Activated T-cell treated with anti-CD3 and anti-CD28 coated beads for 24 hours (primary cell): ENCODE measurements at places on chromosomes 13 and 19.

DNA sequence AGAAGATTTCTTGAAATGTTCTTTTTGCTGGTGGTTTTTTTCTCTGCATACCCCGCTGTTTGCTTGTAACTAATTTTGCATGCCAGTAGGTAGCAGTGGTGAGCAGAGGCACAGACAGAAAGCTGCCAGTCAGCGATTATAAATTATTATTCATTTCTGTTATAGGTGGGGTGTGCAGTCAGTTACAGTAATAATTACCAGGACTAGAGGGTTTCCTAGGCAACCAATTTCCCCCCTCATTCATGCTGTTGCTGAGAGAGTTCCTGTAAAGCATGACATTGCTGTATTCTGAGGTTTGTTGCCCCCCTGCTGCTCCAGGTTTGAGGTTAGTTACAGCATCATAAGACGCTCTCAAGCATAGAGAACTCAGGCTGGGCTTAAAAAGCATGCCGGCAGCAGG lies 104.5 kb downstream of the URI1 start:
- DNase-seq, result no peak

- DNase-seq, result no peak
These were observed 537.3 kb downstream of the SUCLA2 start for GRCh38 chr13:47463726-47464125.

- DNase-seq, result peak; percentile 44
These were observed at the start of gene FFAR1 for GRCh38 chr19:35347171-35347929. Gene FFAR1 (plus strand): TSS chr19:35347902. CDS start chr19:35351552, 3,650 bp downstream.

- no peak for DNase-seq
These were observed 9.4 kb downstream of the NRTN start for GRCh38 chr19:5814123-5814851.

DNA sequence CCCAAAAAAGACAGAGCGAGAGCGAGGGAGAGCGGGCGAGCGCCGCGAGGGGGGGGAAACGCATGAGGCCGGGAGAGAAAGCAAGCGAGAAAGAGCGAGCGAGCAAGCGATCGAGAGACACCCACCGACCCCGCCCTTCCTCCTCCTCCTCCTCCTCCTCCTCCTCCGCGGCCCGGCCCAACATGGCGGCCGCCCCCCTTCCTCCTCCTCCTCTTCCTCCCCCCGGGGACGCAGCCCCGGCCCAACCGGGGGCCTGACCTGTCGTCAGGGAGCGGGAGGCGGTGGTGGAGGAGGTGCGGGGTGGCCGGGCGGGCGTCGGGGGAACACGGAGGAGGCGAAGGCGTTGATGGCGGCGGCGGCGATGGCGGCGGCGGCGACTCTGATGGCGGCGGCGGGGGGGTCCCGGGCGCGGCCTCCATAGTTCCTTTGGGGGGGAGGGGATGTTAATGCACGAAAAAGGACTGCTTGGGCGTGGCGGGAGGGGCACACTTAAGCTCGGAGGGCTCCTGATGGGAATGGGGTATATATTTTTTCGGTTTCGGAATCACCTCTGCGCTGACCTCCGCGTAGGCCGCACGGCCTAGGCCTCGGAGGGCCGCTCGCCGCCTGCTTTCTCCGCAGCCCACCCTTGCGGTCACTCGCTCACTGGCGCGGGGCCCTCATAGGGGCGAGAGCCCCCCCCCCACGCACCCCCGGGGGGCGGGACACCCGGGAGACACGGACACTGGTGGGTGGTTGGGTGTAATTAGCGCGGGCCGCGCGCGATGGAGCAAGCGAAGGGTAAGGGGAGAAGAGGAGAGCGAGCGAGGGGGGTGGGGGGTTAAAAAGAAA lies 1.2 kb downstream of the ZC3H4 start:
- DNase-seq, result peak; percentile 77

DNA sequence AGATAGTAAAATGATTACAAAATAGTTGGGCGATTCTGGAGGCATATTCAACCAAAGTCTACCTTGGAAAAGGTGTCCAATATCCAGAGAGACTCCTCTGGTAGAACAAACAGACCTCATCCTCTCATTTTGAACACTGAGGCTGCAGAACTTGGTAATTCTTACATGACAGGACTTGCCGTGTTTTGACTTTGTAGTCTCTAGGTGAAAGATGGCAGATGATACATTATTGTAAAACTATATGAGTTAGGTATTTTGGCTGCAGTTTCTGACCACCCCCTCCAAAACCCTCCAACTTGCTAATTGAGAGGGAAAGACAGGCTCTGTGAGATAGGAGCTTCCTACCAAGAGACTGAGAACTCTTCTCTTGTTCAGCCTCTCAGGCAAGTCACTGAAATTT lies 22.6 kb downstream of the SAE1 start:
- DNase-seq, result no peak

GRCh38 chr13:65499256-65499655 lies 1730.9 kb downstream of the PCDH9 start:
- DNase-seq, result no peak

GRCh38 chr19:31294189-31294588 lies 55.0 kb downstream of the TSHZ3 start:
- no peak for DNase-seq

- DNase-seq, result peak; percentile 20
These were observed 40.3 kb upstream of the USPL1 start for GRCh38 chr13:30577401-30577852.

DNA sequence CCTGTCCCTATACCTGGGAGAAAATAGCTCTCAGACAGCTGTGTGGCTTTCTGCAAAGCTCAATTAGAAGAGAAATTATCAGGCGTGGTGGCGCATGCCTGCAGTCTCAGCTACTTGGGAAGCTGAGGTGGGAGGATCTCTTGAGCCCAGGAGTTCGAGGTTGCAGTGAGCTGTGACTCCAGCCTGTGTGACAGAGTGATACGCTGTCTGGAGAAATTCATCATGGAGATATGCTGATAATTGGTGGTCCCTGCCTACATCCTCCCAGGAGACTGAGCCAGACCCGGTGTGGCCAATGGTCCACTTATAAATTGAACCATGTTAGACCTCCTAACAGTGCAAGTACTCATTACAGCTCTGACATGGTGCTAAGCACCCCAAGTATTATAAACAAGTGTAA lies 58.7 kb upstream of the ZNF599 start:
- DNase-seq, result no peak

DNA sequence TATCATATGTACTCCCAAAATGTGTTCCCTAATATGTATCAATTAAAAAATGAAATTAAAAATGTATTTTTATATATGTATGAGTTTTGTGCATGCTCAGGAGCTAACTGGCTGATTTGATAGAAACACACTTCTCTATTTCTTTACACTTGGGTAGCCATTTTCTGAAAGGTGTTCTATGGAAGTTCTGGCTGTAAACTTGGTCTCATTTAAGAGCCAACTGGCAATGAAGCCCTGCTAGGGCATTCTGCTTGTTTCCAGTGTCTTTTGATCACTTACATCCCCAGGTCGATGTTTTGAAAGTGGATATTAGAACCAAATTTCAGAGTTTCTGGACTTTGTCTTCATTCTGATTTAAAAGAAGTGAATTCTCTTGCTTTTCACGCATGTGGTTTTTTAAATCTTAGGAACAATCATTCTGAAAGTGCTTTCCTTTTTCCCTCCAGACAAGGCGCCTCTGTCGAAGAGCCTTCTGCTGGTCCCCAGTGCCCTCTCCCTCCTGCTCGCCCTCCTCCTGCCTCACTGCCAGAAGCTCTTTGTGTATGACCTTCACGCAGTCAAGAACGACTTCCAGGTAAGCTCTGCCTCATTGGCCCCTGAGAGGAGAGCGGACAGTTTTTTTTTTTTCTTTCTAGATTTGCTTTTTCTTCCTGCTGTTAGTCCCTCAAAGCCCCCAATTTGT lies 20.1 kb downstream of the GPR18 start:
- no peak for DNase-seq

- DNase-seq, result peak; percentile 23
These were observed 16.4 kb downstream of the ZNF574 start for GRCh38 chr19:42092350-42092749.

- no peak for DNase-seq
These were observed 90.1 kb downstream of the FOXO1 start for GRCh38 chr13:40576369-40576768.

- no peak for DNase-seq
These were observed 827.4 kb downstream of the GPC5 start for GRCh38 chr13:92225861-92226260.

- no peak for DNase-seq
These were observed 29.3 kb downstream of the WDFY2 start for GRCh38 chr13:51613535-51613934.
